GM23338 (cell line): ENCODE measurements at places on chromosomes 7 and 10.

GRCh38 chr10:89337484-89337883 lies 9.7 kb downstream of the IFIT3 start:
- no peak for DNase-seq

GRCh38 chr10:29714096-29714874 lies 79.5 kb upstream of the SVIL start:
- no peak for DNase-seq

GRCh38 chr10:71512312-71512711 lies 115.6 kb downstream of the CDH23 start:
- no peak for DNase-seq

DNA sequence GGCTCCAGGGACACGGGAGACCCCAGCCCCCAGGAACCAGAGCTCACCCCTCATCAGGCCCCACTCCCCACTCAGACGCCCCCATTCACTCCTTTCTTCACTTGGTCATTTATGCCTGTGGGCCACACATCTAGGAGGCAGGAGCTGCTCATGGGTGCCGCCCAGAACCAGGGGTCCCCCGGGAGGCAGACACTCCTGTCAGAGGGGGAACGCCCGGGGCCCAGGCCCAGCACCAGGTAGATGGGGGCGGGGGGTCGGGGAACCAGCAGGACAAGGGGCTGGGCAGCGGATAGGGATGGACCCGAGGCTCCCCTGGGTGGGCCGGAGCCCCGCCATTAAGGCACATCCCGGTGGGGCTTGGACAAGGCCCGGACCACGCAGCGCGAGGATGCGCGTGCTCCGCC lies 11.8 kb downstream of the CALY start:
- no peak for DNase-seq

- DNase-seq, result no peak
Measured at GRCh38 chr10:11610166-11610825, 1.2 kb downstream of the USP6NL start.

DNA sequence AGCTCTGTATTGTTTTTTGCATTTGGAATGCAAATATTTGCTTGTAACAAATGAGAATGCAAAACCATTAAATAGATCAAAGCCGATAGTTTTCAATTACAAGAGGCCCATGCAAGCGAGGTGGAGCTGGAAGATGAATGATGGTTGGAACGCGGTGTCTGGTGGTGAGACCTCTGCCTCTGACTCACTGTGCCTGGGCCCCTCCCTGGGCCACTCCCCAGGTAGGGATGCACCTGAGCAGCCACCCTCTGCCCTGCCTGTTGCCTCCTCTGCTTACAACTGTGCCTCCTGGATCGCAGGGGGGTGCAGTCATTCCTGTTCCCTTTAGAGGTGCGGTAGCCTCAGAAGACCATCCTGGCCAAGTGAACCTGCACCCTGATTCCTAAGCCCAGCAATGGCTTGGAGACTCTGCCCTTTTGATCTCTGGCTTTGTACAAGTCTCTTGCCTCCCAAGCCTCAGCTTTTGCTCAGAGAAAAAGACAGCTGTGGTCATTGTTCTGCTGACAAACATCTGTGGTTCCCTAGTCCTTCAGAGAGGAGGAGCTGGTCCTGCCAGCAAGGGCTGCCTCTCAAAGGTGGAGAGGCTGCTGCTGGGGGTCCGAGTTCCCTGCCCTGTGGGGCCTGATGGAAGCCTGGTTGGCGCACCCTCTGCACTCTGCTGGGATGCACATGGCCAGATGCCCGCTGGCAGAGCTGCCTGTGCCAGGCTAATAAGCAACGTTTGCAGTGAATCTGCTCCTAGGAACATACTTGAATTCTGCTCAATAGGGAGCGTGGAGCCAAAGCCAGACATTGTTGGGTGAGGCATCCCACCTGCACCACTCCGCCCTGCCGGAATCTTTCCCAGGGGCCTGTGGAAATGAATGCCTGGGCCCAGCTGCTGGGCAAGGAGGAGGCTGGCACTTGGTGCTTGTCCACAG lies 126.3 kb upstream of the TCERG1L start:
- DNase-seq, result no peak

- DNase-seq, result peak; percentile 61
Measured at GRCh38 chr7:142496545-142496991, 238.7 kb upstream of the PRSS58 start.

GRCh38 chr7:96285579-96285978 lies 36.3 kb downstream of the SLC25A13 start:
- no peak for DNase-seq

- no peak for DNase-seq
Measured at GRCh38 chr7:124688991-124689390, 76.6 kb downstream of the GPR37 start.

DNA sequence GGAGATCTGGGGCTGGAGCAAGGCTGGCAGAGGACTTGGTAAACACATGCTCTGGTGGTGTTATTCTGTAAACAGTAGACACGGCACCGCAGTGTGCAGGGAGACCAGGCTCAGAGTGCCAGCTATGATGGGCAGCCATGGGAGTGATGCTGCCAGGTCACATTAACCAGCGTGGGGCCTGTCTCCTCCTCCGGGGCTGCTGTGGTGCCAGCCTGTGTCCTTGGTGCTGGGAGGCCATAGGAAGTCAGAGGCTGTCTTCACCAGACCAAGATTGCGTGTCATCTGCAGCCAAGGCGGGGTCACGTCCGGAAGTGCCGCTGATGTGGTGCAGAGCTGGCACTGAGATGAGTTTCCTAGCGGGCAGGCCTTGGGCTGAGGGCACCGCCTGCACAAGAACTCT lies 236.0 kb downstream of the GLRX3 start:
- no peak for DNase-seq

DNA sequence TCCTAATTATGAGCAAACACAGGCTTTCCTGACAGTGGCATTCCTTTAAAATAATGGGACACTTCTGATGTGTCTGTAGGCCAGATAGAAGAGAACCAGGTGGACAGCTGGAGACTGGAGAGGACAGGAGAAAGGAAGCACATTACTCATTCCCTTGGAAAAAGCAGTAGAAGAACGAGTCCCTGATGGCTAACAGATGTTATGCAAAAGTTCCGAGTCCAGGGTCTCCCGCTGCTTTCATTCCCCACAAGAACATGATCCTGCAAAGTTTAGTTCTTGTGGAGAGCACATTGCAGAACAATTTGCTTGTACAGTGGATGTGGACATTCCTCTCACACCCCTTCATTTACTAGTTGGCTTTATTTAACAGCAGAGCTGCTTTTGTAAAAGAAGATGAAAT lies 137.6 kb downstream of the GPAM start:
- DNase-seq, result no peak

DNA sequence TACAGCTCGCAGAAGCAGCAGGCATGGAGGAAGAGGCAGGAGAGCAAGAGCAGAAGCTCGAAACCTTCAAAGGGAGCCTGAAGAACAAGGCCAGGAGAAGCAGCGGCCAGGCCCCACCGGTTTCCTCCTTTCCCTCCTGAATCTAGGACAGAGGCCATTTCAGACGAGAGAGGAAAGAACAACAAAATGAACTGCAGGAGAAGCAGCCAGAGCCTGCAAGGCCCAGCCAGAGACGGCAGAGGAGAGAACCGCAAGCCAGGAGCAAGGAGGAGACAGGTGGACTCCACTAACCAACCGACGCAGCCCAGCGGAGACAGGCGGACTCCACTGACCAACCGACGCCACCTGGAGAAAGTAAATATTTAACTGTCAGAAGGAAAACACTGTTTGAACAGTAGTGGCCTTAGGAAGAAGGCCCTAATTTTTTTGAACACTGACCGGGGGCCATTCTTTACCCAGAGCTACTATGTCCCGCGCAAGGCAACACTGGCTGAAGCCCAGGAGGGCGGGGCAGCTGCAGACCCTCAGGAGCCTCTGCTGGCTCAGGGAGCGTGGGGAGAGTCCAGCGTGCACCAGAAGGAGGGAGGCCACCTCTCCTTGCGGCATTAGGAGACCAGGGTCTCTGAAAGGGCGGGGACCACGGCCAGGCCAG lies 559.2 kb downstream of the PTPRN2 start:
- DNase-seq, result no peak

- no peak for DNase-seq
Measured at GRCh38 chr7:90165724-90166123, 11.5 kb downstream of the STEAP1 start.

DNA sequence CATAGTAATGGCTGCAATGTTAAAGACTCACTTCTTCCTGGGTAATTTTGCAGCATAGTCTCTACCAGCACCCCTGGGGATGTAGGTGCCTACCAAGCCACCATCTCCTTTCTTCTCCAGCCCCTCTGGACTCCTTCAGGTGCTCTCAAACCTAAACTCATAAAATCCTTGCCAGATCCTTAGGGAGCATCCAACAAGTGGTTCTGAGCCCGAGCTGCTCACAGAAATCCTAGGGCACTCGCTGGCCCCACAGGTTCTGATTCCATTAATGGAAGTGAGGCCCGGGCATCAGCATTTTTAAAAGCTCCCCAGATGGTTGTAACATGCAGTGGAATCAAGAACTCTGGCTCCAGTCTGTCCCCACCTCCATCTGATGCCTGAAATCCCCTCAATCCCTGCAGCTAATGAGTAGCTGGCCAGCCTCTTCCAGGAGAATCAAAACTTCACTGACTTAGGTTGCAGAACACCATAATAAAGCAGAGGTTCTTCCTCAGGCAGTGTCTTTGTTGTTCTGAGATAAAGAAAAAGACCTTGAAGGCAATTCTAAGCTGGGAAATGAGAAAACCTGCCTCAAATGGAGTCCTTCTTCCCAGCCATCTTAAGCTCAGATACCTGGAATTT lies 336.8 kb downstream of the KCNMA1 start:
- no peak for DNase-seq

DNA sequence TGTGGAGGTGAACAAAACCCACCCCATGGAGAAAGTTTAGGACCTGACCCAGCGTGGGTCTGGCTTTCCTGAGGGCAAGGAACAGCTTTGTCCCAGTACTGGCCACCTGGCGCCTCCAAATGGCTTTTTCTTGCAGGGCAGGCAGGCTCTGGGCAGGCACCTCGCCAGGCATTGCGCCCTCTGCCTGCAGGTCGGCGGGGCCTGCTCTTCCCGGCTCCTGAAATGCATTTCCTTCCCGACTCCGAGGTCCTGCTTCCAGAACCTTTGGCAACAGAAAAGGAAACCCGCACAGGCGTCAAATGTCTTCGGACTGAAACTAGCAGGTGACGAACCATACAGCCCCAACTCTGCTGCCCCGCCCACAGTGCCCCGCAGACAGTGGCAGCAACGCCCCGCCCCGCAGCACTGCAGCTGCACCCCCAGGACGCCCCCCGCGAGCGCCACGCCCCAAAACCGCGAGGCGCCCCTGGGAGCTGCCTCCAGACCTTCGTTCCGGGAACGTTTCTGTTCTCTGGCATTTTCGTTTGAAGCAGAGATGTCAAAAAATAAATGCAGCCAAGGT lies 65.5 kb downstream of the C10orf143 start:
- peak; percentile 80 for DNase-seq

GRCh38 chr7:88218429-88218745 lies 1.5 kb downstream of the SRI start:
- DNase-seq, result no peak

DNA sequence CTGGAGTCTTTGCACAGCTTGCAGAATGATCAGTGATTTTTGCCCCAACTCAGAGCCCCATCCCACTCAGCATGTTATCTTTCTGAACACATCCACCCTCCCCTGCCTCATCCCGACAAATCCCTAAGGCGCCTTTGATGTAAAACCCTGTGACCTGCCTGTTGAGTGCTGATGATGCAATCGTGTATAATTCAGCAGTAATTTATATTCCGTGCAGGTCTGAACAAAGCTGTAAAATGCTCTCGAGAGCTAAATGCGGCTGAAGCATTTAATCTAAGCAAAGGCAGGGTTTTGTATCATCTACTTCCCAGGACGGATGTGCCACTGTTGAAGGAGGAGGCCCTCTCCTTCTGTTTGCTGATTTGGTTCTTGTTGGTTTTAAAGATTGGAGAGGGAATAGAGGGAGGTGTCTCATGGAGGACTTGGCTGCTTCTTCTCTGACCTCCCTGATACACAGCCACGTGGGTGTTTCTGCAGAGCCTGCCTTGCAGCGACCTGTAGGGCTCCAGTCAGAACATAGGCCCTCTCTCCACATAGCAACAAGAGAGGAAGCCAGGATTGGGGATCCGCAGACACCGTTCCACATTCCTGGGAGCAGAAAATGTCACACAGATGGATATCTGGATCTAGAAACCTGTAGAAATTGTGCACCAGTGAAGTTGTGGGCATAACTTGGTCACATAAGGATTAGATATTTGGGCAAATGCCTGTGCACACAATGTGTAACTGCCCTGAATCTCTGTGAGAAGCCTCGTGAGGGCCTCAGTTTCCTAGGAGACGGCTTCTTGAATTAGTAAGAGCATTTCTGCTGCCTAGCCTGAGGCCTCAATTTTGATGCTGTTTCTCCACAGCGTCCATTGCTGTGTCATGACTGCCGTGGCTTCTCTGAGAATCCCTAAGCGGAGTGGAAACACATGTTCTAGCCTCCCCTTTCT lies 90.2 kb upstream of the AGK start:
- no peak for DNase-seq

GRCh38 chr7:52635021-52635420 lies 400.4 kb upstream of the POM121L12 start:
- DNase-seq, result peak; percentile 36
